Mesothelial cell of epicardium (in vitro differentiated cells): ENCODE measurements at places on chromosomes 3 and 15.

DNA sequence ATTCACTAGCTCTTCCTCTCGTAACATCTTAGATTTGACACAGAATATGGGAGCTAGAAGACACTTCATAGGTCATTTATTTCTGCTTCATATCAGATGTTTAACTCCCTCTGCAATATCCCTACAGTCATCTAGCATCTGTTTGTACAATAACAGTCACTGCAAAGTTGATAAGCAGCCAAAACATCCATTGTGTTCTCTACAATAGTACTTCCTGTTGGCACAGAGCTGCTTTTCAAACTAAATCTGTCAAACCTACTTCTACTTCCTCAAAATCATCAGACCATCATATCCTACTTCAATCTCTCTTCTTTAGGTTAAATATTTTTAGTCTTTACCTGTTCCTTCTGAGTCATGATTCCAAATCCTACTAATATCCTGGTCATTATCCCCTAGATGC, 233.2 kb downstream of the FGF12 start:
- no peaks in the 10 kb centered on the region for H3K36me3 ChIP-seq
- DNase-seq: no peak
- H3K4me3 ChIP-seq: no peak overlapping the region
- no peak overlapping the region for H3K27ac ChIP-seq
- peaks cover 15% of the 10 kb centered on the region for H3K27me3 ChIP-seq

DNA sequence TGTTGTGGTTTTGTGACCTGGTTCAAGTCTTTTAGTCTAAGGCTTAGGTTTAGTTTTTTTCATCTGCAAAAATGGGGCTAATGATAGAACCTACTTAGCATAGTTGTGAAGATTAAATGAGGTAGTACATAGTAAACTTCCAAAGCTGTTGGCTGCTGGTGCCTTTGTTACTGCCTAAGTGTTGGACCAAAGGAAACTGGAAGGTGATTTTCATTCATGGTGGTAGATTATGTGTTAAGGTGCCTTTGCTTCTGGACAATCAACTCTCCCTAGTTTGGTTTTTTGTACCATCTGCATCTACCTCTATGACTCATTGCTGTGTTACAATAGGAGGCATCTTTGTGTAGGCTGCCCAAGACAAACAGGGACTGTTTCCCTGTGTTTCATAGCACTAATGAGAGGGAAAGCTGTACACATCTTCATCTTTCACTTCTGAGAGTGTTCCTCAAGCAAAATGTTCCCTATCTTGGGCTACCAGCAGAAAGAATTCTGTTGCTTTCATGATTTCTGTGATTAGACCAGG, 3.2 kb downstream of the MAP2K1 start:
- H3K27ac ChIP-seq: peak overlapping the region; percentile 16
- H3K27me3 ChIP-seq: no peaks in the 10 kb centered on the region
- peaks cover 4% of the 10 kb centered on the region for H3K36me3 ChIP-seq
- no peak for DNase-seq

DNA sequence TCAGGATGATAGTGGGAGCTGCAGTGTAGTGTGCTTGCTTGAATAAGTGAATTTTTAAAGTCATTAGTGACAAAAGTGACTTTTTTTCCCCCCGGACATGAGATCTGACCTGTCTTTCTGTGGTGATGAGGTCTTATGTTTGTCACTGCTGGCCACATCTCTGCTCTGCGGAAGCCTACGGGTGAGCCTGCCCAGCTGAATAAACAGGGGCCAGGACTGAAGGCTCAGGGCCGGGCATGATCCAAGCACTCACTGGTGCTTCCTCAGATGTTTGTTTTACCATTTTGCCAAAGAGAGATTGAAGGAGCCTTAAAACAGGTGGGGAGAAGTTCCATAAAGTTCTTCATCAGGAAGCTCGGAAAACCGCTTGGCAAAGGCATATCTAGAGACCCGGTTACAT, 35.0 kb downstream of the RPL39L start:
- H3K4me3 ChIP-seq: no peak overlapping the region
- no peak for DNase-seq
- no peak overlapping the region for H3K27ac ChIP-seq

DNA sequence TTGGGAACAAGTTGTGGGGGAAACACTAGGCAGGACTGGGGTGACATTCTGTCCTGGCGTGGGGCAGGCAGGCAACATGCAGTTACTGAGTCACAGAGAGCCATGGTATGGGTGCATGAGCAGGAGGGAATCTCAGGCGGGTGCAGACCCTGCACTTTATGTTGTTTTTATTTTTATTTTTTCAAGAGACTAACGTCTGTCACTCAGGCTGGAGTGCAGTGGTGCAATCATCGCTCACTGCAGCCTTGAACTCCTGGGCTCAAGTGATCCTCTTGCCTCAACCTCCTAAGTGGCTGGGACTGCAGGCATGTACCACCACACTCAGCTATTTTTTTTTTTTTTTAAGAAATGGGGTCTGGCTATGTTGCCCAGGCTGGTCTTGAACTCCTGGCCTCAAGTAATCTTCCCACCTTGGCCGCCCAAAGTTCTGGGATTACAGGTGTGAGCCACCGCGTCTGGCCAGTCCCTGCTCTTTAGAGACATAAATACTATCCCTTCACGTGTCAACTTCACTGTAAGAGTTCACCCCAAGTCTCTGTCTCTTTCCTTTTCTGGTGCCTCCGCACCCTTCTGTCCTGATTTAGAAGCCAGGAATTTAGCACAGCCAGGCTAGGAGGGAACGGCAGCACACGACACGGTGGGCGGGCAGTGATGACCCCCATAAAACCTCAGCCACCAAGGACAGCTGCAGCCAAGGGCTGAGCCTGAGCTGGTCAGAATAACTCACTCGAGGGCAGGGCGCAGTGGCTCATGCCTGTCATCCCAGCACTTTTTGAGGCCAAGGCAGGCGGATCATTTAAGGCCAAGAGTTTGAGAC, 72.8 kb upstream of the IQSEC1 start:
- no peaks in the 10 kb centered on the region for H3K36me3 ChIP-seq
- no peak overlapping the region for H3K4me3 ChIP-seq
- H3K27me3 ChIP-seq: peaks cover 30% of the 10 kb centered on the region
- no peak overlapping the region for H3K27ac ChIP-seq

GRCh38 chr3:99875929-99876841, 58.5 kb downstream of the CMSS1 start:
- H3K36me3 ChIP-seq: no peaks in the 10 kb centered on the region
- H3K27ac ChIP-seq: peak overlapping the region; percentile 93
- DNase-seq: peak; percentile 70
- H3K4me1 ChIP-seq: peaks cover 47% of the 10 kb centered on the region

GRCh38 chr3:83625261-83625660, 1333.5 kb upstream of the CADM2 start:
- H3K27me3 ChIP-seq: no peaks in the 10 kb centered on the region
- H3K36me3 ChIP-seq: no peaks in the 10 kb centered on the region
- H3K4me1 ChIP-seq: no peaks in the 10 kb centered on the region
- no peak overlapping the region for H3K4me3 ChIP-seq
- no peak for DNase-seq

DNA sequence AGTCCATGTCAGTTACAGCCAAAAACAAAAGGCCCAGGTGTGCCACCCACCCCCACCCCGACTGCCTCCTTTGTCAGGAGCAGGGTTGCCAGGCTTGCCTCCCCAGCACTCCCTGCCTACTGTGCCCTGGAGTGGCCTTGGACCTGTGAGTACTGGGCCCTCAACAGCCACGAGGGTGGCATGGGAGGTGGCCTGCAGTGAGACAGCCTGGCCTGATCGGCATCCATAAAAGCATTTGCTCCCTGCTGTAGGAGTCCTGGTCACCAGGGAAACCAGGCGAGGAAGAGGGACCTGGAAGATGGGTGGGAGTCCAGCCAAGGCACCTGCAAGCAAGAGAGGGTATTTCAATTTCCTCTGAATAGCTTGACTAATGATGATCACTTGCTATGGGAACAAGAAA, 56.4 kb upstream of the KCNMB2 start:
- peaks cover 40% of the 10 kb centered on the region for H3K4me1 ChIP-seq
- no peak for DNase-seq
- no peaks in the 10 kb centered on the region for H3K36me3 ChIP-seq
- no peak overlapping the region for H3K27ac ChIP-seq
- peaks cover 3% of the 10 kb centered on the region for H3K27me3 ChIP-seq

- DNase-seq: no peak
- no peak overlapping the region for H3K27ac ChIP-seq
- peaks cover 43% of the 10 kb centered on the region for H3K4me1 ChIP-seq
- no peaks in the 10 kb centered on the region for H3K36me3 ChIP-seq
- H3K4me3 ChIP-seq: no peak overlapping the region
- no peaks in the 10 kb centered on the region for H3K27me3 ChIP-seq
Observed at GRCh38 chr3:71680603-71681002, 44.6 kb downstream of the EIF4E3 start.

GRCh38 chr3:128081846-128082245, 29.6 kb downstream of the SEC61A1 start:
- H3K4me3 ChIP-seq: no peak overlapping the region
- no peak for DNase-seq
- no peaks in the 10 kb centered on the region for H3K4me1 ChIP-seq
- H3K27me3 ChIP-seq: no peaks in the 10 kb centered on the region
- H3K27ac ChIP-seq: no peak overlapping the region

DNA sequence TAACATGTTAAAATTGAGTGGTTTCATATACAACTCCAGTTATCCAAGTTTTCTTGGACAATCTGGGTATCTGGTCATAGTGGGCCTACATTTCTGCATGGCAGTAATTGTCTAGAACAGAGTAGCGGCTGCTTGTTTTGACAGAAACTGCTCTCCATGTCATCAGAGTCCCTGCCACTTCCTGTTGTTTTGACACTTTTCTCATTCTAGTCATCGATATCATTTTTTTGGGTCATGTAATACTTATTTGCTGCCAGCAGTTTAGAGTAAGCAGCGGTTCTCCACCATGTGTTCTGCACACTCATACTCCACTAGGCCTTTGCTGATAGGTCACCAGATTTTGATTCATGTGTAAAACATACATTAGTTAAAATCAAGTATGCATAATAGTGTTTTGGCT, 81.5 kb downstream of the SLC25A26 start:
- H3K36me3 ChIP-seq: peaks cover 2% of the 10 kb centered on the region
- H3K27ac ChIP-seq: no peak overlapping the region
- no peak overlapping the region for H3K4me3 ChIP-seq
- H3K27me3 ChIP-seq: no peaks in the 10 kb centered on the region

DNA sequence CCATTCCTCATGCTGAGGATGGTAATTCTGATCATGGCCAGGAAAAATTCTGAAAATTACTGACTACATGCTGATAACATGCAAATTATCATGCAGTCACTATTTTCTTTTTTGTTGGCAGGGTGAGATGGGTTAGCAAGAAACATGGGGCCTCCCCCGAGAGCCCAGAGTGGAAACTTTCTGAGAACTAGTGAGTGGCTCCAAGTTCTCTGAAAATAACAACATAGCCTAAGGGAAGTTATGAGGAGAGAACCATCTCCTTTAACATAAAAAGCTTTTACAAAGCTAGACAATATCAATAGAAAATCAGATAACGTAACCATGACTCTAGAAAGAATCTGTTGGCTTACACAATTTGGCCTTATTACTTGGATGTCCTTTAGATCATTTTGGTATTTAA, 254.2 kb downstream of the PLOD2 start:
- H3K4me3 ChIP-seq: no peak overlapping the region
- peak overlapping the region; percentile 1 for H3K27ac ChIP-seq
- no peak for DNase-seq

DNA sequence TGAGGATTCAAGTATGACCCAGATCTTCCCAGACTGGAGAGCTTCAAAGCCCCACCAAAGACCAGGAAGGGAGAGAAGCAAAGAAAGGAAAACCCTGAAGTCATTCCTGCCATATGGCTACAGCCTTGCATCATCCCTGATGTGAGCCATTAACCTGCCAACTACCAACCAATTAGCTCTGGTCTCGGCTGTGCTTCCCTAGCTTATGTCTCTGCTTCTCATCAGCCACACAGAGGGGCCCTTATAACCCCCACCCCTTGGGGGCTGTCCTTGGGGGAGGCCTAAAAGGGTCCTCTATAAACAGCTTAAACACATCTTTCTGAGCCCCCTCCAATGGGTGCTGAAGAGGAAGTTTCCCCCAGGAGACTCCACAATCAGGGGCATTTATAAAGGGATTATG, 52.8 kb downstream of the NOX5 start:
- no peak overlapping the region for H3K4me3 ChIP-seq
- peaks cover 1% of the 10 kb centered on the region for H3K27me3 ChIP-seq
- no peak overlapping the region for H3K27ac ChIP-seq
- DNase-seq: no peak
- H3K4me1 ChIP-seq: no peaks in the 10 kb centered on the region

DNA sequence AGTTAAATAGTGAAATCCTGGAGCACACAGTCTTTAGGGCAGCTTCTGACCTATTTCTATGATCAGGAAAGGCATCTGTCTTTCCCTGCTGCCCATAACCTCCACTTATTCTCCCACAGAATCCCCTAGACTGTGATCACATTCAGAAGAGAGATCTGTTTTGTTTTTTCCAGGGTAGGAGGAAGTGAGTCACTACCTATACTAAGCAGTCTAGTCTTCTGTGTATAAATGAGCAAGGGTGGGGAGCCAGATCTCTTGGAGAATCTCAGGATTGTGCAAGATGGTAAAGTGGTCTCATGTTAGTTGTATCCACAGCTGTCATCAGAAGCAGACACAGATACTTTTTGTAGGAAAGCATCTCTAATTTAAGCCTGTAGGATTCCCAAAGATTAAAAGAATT, 11.8 kb upstream of the FBXO22 start:
- H3K27me3 ChIP-seq: no peaks in the 10 kb centered on the region
- no peak overlapping the region for H3K4me3 ChIP-seq
- H3K27ac ChIP-seq: no peak overlapping the region
- DNase-seq: no peak
- peaks cover 12% of the 10 kb centered on the region for H3K36me3 ChIP-seq

DNA sequence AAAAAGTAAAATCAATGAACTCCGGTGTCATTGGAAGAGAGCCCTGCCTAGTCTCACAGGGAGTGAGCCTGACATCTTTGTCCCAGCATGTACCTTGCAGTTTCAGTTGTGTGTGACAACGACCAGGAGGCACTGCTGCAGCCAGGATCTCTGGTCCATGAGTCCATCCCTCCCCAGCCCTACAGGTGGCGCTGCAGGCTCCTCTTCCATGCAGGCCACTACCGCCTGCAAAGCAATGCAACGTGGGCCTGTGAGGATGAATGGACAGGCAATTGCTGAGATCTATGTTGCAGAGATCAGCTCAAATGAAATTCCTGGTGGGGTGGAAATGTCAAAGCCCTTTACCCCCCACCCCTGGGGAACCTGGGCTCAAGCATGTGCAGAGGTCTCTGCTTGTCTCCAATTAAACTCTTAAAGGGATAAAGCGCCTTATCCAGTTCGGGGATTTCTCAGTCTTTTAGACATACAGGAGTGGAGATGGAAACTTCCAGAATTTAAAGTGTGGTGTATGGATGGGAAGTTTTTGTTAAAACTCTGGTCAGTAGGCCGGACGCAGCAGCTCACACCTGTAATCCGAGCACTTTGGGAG, 35.8 kb downstream of the TKT start:
- peak; percentile 86 for DNase-seq
- no peak overlapping the region for H3K4me3 ChIP-seq
- peaks cover 8% of the 10 kb centered on the region for H3K27me3 ChIP-seq
- H3K36me3 ChIP-seq: peaks cover 6% of the 10 kb centered on the region

GRCh38 chr3:111768571-111769100, 90.4 kb upstream of the PHLDB2 start:
- H3K36me3 ChIP-seq: no peaks in the 10 kb centered on the region
- no peak for DNase-seq
- H3K27me3 ChIP-seq: no peaks in the 10 kb centered on the region
- no peak overlapping the region for H3K27ac ChIP-seq
